ENCODE measurements at places on chromosomes 12 and 14.

GRCh38 chr14:73245480-73246325 lies 8.4 kb downstream of the PAPLN start:
- DNase-seq, result peak; percentile 76

DNA sequence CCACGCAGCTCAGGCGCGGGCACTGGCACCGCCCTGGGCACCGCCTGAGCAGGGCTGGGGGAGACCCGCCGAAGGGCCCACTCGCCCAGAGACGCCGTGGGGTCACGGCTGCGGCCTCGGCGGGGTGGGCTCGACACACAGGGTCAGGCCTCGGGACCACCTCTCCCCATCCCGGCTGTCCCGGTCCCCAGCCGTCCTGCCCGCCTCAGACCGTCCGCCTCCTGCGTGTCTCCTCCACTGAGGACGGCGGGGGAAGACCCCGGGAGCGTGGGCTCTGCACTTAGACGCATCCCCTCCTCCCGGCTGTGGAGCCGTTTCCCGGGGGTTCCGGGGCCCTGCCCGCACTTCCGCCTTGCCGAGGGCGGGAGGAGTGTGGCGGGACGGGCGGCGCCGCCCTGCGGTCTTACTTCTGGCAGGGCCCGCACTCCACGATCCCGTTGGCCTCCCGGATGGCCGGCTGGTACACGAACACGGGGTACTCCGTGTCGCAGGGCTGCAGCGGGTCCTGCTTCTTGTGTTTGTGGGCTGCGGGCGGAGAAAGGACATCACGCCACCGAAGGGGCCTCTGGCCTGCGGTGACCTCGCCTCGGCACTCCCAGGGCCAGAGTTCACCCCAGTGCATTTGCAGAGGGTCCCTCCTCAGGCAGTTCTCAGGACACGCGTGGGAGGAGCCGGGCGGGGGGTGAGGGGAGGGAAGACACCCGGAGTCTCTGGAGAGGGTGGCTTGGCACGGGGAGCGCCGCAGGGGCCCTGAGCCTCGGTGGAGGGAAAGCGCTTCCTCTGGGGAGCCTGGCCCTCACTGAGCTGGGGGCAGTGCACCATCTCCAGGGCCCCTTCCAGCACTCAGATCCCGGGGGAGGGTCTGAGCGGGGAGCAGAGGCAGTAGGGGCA lies 23.1 kb upstream of the LRTM2 start:
- DNase-seq, result peak; percentile 56

DNA sequence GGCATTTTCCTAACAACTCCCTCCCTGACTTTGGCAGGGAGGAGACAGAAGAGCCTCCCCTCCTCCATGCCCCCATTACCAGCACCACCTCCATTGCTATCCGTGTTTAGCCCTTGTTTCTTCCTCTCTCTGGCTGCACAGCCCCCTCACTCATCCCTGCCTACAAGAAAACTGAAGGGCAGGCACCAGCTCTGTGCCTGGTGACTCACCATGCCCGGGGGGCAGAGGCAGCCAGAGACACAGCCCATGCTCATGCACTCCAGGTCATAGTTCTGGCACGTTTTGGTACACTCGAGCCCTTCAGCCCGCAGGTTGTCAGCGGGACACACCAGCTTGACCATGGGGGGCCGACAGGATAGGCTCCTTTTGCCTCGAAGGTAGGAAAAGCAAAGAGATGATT lies 80.4 kb downstream of the VWF start:
- no peak for DNase-seq

DNA sequence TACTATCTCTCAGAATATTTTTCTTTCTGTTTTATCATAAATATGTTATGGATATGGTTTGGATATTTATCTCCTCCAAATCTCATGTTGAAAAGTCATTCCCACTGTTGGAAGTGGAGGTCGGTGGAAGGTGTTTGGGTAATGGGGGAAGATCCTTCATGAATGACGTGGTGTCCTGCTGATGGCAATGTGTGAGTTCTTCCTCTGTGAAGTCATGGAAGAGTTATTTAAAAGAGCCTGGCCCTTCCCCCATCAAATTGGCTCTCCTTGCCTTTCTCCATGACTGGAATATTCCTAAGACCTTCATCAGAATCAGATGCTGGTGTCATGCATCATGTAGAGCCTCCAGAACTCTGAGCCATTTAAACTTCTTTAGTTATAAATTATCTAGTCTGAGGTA lies 1291.6 kb downstream of the FSCB start:
- no peak for DNase-seq

Measured in GM10248 (cell line).